ENCODE measurements at places on chromosomes 11 and 22.

- no peak for DNase-seq
These were observed 197.6 kb upstream of the CCDC90B start for GRCh38 chr11:83483808-83484207.

GRCh38 chr11:73667891-73668290, 21.5 kb downstream of the PLEKHB1 start:
- DNase-seq = no peak

DNA sequence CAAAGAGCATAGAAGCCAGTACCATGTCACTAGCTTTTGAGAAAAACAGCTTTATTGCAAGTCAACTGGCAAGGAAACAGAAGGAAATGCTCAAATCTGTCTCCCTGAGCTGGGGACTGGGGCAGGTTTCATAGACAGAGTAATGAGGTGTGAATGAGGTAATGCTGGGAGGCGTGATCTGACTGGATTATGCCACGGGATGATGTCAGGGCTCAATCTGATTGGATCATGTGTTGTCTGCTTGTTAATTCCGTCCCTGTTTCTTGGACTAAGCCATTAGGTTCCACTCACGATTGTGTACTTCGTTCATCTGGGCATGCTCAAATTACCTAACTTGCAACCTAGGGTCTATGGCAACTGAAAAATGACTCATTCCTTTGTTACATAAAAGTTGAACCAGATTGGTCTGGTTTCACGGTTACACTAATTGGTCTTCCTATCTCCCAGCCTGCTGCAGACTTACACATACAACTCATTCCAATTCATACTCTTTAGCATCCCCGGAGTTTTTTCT, 20.2 kb upstream of the OR10A5 start:
- DNase-seq = no peak

DNA sequence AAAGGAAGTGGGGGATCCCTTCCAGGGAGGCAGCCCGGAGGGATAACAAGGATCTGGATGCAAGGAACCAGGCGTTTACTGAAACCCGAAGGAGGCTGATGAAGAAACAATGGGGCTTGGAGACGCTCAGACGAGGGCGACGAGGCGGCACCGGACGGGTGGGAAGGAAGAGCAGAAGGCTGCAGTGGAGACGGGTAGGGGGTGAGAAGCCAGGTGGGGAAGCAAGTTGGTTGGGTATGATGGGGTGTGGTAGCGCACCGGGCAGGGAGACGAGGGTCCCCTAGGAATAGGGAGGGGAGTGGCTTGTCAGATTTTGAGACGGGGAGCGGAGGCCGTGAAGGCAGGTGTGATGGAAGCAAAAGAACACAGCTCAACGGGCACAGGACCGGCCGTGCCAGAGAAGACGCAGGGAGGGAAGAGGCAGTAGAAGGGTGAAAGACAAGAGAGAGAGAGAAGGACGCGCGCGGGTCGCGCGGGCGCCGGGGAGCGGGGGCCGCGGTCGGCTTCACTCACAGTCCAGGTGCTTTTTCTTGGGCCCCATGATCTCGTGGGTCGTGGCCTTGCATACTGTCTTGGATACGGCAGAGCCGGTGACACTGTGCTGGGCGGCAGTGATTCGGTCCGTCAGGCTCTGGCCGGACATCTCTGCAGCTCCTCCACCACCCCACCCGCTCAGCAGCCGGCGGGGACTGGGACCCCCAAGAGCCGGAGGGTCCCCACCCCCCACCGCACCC, 579 bp downstream of the PICALM start:
- DNase-seq = peak; percentile 4

DNA sequence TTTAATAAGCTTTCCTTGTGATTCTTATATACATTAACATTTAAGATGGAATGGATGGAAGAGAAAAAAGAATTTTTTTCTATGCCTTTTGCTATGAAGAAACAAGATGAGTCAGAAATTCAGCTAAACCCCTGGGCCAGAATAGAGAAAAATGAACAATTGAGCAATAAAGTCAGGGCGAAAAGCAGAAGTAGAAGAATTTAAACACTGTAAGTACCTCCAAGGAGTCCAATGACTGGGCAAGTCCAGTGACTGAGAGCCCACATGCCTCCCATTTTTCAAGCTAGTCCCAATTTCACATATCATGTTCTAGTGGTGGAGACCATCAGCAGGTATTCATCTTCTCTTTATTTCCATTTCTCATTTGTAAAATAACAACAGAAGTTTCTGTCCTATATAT, 18.6 kb upstream of the APLP2 start:
- no peak for DNase-seq

DNA sequence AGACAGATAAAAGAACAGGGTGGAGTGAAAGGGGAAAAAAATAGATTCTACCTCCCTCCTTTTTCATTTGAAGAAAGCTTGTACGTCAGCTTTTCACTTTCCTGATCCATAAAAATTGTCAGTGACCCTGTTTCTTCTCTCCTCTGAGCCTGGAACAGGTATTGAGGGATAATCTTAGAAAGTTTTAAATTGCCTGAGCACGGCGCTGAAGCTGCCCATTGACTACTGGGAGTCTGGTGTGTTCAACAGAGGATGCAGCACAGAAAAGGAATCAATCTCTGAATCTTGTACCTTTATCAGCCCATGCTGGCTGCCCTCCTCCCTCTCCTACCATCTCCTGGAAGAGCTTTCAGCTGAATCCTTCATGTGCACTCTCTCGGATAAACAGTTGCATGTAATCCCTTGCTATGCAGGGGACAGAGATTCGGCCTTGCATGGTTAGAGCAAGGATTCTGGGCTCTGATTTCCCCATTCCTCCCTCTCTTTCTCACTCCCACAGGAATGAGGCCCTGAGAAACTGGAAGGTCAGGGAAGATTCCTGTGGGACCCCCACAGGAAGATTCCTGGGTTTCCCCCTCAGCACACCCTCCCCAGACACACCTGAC, 162.4 kb upstream of the SYN3 start:
- no peak for DNase-seq

GRCh38 chr22:47367107-47367690, 604.7 kb downstream of the TBC1D22A start:
- no peak for DNase-seq

GRCh38 chr11:2287091-2287490, 14.6 kb downstream of the C11orf21 start:
- no peak for DNase-seq

GRCh38 chr11:85752201-85752889, 58.6 kb downstream of the SYTL2 start:
- DNase-seq = no peak

DNA sequence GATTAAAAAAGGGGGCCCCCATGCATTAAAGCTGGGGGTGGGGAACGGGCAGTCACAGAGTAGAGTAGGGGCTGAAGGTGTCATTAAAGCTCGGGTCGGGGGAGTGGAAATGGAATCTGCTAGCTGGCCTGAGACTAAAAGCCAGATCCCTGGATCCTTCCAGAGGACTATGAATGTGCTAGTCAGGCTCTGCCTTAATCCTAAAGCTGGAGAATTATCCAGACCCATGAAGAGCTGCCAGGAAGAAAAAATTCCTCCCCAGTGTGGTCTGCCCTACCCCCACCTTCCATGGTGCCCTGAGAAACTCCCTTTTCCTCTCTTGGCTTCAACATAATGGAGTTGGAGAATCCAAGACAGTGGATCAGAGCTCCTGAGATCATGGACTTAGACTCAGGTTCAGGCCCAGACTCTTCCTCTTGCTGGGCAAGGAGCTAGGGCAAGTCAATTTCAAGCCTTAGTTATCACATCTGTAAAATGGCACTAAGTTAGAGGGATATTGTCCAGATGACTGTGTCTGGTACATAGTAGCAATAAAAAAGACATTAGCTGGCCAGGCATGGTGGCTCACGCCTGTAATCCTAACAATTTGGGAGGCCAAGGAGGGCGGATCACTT, 24.0 kb upstream of the SMTN start:
- no peak for DNase-seq

- DNase-seq = no peak
These were observed 44.3 kb downstream of the THAP12 start for GRCh38 chr11:76336597-76336996.

- DNase-seq = no peak
These were observed 219.6 kb downstream of the C11orf87 start for GRCh38 chr11:109641549-109641948.

DNA sequence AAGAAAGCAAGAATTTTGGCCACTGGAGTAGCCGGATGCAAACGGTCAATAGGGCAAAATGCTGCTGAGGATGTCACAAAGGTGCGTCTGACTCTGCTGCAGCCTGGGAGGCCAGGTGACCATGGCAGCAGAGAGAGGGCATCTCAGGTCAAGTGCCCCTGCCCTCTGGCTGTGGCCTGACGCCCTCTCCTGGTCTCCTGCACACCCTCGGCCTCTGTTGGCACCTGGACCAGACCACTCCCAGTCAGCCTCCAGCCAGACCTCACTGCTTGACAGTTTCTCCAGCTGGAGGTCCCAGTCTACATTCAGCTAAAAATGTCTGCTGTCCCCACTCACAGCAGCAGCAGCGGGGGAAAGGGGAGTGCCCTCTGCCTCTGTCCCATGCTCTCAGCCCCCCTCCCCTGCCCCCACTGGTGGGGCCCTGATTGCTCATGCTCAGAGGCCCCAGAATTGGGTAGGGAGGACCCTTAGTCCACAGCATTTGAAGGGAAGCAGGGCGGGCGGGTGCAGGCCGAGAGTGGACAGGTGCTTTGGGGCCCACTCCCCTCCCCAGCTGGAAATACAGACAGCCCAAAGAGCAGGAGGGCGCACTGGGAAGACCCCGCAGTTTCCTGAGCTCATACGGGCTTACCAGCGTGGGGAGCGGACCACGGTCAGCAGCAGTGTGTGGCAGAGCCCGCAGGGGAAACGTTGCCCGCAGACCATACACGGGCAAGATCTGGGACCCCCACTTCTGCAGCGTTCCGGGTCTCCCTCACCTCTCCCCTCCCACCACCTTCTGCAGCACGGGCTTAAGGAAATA, 1.6 kb upstream of the BRSK2 start:
- DNase-seq = no peak

- DNase-seq = no peak
These were observed 2.8 kb downstream of the SLC17A6 start for GRCh38 chr11:22340701-22341587.

DNA sequence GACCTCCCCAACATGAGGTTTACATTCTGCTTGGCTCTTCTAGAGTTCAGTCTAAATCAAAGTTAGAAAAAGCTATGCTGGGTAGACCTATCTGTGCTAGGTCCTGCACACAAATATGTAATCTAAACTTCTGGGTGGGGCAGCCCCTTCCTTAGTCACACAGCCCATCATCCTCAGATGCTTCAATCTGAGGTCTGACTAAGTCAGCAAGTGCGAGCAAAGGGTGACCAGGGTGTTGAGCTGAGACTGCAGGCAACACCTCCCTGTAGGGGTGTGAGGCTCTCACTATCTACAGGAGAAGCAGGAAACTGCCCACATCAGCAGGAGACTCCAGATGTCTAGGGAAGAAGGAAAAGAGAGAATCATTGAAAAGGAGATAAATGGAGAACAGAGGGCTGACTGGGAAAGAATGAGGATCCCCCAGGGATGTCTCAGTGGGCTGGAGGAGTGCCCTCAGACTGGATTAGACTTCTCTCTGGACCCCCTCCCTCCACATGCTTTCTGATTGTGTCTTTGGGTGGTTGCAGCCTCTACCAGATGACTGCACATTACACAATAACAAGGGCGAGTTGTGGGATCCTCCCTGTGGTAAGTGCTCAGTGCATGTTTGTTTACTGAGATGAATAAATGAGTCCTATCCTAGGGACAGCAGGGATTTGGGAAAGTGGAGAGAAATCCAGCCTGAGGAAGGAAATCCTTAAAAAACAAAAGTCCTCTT, 266.2 kb upstream of the PLET1 start:
- no peak for DNase-seq

DNA sequence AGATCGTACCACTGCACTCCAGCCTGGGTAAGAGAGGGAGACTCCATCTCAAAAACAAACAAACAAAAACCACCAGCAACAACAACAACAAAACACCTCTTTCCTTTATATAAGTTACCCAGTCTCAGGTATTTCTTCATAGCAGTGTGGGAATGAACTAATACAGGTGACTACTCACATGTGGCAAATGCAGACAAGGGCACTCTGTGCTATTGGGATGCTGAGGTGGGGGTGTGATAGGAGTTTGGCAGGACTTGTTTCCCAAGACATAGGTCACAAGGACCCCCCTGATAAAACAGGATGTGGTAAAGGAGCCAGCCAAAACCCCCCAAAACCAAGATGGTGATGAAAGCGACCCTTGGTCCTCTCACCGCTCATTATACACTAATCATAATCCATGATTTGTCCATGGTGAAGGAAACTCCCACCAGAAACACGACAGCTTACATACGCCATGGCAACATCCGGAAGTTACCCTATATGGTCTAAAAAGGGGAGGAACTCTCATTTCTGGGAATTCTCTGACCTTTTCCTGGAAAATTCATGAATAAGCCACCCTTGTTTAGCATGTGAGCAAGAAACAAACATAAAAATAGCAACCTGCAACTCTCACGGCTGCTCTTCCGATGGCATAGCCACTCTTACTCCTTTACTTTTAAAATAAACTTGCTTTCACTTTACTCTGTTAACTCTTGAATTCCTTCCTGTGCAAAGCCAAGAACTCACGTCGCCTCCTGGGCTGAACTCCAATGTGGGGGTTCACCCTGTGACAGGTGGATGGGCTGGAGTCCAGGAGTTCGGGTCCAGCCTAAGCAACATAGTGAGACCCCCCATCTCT, 18.8 kb upstream of the INCENP start:
- DNase-seq = no peak

- no peak for DNase-seq
These were observed 960 bp upstream of the CADM1 start for GRCh38 chr11:115505175-115505574.

DNA sequence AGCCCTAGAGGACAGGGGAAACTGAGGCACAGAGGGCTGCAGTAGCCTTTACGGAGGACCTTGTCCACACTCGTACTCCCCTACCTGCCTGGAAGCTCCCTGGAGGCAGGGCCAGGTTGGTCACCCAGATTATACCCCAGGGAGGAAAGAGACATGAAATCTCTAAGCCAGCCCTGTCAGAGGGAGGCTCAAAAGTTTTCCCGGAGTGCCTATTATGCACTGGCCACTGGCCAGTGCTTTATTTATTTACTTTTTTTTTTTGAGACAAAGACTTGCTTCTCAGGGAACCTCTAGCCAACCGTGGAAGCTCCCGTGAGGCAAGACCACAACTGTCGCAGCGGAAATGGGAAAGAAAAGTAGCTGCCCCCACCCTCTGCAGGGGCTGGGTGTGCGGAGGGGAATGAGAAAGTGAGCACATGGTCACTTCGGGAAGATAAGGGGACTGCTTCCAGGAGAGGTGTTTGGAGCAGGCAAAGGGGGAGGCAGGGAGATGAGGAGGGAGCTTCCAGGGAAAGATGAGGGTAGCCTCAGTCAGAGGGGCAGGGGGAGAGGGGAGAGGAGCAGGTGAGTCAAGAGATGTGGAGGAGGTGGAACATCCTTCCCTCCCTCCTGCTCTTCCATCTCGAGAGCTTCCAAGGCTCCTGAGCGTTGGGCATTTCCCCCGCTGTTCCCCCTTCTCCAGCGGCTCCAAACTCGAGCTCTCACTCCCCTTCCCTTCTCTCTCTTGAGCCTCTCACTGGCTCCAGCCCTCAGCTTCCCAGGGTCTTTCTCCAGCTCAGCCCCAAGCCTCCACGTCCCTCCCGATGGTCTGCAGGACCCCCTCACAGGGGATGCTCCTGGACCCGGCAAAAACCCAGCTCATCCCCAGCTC, 4.3 kb downstream of the IL2RB start:
- no peak for DNase-seq

- no peak for DNase-seq
These were observed 766.1 kb upstream of the ARHGAP42 start for GRCh38 chr11:99920956-99921355.

- DNase-seq = peak; percentile 15
These were observed 20.2 kb downstream of the BPIFC start for GRCh38 chr22:32444068-32444467.

All from SHP77 (cell line).